ENCODE measurements at places on chromosomes 5 and 9.

DNA sequence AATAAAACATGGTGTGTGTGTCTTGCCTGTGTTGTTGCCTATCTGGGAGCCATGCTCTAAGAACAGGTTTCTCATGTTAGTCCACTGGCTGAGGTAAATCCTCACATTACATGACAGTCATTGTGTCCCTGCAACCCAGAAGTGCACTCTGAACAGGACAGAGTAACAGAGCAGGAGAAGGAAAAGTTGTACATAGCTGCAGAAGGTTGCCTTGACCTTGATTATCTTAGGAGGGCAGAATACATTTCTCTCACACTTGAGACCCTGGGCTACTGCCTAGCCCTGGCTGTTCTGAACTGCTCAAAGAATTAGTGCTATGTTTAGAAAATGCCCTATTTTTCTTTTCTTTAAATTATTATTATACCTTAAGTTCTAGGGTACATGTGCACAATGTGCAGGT lies 16.9 kb downstream of the ZNF189 start:
- no peak for DNase-seq

GRCh38 chr5:93349613-93350012 lies 231.4 kb downstream of the NR2F1-AS1 start:
- DNase-seq, result peak; percentile 93

GRCh38 chr5:77087484-77088261 lies 588 bp upstream of the ZBED3 start:
- DNase-seq, result no peak

- peak; percentile 19 for DNase-seq
Observed at GRCh38 chr9:126558051-126558665, 55.6 kb upstream of the LMX1B start.

GRCh38 chr9:104361207-104361606 lies 142.9 kb upstream of the OR13F1 start:
- DNase-seq, result no peak

GRCh38 chr5:170630226-170630625 lies 126.4 kb downstream of the KCNIP1 start:
- no peak for DNase-seq

DNA sequence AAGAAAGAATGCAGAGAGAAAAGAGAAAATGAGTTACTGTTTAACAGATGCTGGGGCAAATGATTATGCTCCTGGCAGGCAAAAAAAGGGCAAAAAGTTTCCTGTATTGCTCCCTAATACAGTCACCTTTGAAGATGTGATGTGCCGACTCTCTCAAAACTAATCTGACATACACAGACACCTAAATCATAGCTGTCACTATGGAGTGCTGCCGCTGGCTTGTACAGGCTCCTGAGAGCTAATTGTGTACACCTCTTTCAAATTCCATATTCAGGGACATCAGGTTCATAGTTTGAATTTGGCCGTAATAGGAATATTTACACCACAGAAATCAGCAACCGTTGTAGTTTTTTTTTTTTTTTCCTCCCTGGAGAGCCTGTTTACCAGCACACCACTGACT lies 12.4 kb upstream of the FOCAD start:
- DNase-seq, result no peak

- no peak for DNase-seq
Observed at GRCh38 chr5:123298335-123299030, 124.7 kb downstream of the CEP120 start.

- peak; percentile 98 for DNase-seq
Observed at GRCh38 chr5:120388016-120388781, 75.9 kb upstream of the PRR16 start.

DNA sequence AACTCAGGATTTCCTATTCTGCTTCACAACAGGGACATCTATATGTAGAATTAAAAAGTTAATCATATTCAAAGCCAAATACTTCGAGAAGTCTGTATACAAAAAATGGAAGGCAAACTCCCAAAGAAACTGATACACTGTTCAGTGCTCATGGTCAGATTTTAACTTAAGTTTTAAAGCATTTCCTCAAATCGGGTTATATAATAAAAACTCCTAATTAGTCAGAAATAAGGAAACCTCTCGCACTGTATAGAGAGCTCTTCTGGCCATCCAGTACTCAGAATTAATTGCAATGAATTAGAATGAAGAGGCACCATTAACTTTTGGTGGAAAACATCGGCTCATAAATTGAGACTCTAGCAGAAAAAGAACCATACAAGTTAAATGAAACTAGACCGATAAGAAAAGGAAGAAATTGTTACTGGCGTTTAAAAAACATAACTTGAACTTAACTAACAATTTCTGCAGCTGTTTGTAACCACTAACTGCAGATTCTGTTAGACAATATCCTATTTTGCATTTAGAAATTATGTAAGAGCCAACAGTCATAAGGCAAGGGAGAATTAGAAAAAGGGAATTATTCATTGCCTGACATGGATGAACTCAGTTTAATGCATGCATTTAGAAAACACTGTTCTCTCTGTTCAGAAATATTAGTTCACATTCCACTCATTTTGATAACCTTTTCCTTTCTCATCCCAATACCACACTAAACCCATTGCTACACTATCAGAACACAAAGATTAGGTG lies 96.6 kb downstream of the FNBP1 start:
- DNase-seq, result no peak

DNA sequence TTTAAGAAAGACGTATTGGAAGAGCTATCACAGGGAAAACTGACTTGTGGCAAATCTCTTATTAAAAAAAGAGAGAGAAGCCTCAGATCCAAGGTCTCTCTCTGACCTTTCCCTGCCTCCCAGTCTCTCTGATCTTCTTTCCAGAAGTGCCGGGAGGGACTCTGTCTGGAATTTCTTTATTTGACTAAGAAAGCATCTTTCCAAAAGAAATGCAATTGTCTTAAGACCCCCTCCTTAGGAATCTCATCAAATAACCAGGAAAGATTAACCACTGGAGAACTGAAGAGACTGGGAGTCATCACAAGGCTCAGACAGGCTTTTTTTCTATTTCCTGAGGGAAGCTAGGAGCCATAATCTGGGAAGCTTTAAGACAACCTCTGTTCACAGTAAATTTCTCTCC lies 4.6 kb downstream of the C1QTNF3 start:
- DNase-seq, result no peak

DNA sequence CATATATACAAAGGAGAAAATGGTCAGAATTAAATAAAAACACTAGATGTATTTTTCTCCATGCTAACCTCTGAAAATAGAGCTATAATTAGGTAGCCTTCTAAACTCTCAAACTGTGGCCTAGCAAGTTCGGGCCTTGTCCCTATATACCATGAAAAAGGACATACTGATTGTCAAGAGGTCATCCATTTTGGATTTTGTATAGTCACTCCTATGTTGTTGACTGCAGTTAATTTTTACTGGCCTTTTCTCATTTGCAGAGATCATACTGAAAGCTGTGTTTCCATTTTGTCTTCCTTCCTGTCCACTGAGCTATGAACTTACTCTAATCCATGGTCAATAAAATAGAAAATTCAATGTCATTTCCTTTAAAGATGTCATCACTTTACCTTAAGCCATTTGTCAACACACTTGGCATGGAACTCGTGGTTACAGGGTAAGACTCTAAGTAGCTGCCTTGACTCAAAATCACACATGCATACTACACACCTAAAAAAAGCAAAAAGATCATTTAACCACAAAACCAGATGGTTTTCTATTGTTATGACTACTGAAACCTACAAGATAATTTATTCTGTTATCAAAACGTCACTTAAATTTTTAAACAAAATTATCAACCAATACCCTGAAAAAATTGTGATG lies 58.0 kb downstream of the RNF38 start:
- DNase-seq, result no peak

GRCh38 chr5:171484460-171484899 lies 65.0 kb downstream of the FGF18 start:
- DNase-seq, result peak; percentile 7

GRCh38 chr9:3332802-3333201 lies 193.0 kb downstream of the RFX3 start:
- DNase-seq, result no peak

DNA sequence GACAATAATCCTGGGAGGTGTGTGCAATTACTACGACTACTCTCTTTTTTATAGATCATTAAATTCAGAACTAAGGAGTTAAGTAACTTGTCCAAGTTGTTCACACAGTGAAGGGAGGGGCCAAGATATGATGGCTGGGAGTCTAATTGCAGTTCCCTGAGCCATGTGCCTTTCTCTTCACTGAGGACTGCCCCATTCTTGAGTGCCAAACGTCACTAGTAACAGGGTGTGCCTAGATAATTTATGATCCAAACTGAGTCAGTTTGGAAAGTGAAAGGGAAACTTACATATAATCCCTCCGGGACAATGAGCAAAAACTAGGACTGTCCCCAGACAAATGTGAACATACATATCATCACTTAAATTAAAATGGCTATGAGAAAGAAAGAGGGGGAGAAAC lies 20.2 kb downstream of the IL7R start:
- peak; percentile 38 for DNase-seq

DNA sequence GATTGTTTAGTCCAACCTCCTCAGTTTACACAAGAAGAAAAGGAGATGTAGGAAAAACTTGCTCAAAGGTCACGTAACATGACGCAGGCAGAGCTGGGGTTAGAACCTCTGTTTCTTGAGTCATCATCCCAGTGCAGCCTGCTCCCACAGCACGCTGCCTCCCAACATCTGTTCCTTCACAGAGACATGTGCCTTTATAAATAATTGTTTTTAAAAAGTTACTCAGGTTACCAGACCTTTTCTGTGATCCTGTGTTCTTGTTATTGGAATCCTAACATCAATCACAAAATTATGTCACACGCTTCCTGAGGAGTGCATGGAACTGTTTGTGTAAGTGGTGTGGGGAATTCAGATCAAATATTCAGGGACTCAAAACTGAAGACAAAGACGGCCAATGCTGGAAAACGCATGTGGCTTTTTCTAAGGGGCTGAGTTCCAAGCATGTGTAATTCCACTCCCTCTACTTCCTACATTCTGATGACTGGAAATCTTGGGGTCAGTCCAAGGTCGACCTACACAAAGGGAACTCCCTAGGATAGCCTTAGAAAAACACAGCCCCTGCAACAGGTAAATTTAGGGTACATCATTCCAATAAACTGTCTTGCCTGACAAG lies 184.3 kb downstream of the TSSK1B start:
- peak; percentile 84 for DNase-seq

- DNase-seq, result no peak
Observed at GRCh38 chr5:94024101-94024500, 282.7 kb upstream of the POU5F2 start.

- DNase-seq, result peak; percentile 54
Observed at GRCh38 chr5:97752871-97753270, 569.8 kb upstream of the RIOK2 start.
